ENCODE measurements at places on chromosomes 12 and 14.

- no peak for DNase-seq
Measured at GRCh38 chr12:12954356-12954755, 2.4 kb upstream of the GPRC5D start.

- DNase-seq: no peak
Measured at GRCh38 chr14:63992858-63993257, 140.1 kb downstream of the SYNE2 start.

GRCh38 chr14:78173346-78174035 is 3.3 kb downstream of the NRXN3 start:
- DNase-seq: no peak

GRCh38 chr12:33650832-33651231 is 211.2 kb upstream of the SYT10 start:
- no peak for DNase-seq

DNA sequence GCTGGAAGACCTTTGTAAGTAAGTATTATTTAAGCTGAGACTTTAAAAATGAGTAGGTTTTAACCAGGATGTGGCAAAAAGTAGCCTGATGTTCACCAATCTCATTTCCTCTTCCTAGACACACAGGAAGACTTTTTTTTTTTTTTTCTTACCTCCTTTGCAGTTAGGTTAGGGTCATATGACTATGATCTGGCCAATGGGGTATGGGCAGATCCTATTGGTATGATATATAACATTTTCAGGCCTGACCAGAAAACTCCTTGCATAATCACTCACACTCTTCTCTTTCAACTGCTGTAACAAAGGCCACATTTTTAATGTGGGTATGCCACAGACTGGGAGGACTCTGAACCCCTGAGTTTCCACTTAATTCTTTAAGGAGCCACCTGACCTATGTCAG is 2.7 kb upstream of the RPS6KA5 start:
- no peak for DNase-seq

DNA sequence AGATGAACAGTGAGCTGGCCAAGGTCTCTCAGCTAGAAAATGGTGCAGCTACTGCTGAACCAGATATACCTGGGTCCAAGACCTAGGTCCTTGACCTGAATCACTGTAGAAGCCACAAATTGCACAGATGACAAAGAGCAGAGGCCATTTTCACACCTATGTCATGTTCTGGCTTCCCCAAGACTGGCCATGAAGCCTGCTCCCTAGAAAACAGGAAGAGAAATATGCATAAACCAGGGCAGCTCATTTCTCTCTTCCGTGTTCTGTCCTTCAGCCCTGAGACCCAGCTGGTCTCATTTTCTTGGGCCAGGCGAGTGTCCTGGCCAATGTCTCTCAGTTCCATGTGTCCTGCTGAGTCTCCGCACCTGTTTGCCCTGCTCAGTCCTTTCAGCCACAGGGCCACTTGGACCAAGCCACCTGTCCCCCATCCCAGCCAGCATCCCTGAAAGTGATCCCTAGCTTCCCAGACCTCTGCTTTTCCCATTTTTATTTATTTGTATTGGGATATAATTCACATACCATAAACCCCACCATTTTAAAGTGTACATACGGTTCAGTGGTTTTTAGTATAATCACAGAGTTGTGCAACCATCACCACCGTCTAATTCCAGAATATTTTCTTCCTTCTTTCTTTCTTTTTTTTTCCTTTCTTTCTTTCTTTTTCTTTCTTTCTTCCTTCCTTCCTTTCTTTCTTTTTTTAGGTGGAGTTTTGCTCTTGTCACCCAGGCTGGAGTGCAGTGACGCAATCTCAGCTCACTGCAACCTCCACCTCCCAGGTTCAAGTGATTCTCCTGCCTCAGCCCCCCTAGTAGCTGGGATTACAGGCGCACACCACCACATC is 27.0 kb downstream of the P2RX7 start:
- DNase-seq: no peak

GRCh38 chr14:75615200-75615599 is 36.8 kb downstream of the FLVCR2 start:
- DNase-seq: no peak
